ENCODE measurements at places on chromosomes 4 and X.

DNA sequence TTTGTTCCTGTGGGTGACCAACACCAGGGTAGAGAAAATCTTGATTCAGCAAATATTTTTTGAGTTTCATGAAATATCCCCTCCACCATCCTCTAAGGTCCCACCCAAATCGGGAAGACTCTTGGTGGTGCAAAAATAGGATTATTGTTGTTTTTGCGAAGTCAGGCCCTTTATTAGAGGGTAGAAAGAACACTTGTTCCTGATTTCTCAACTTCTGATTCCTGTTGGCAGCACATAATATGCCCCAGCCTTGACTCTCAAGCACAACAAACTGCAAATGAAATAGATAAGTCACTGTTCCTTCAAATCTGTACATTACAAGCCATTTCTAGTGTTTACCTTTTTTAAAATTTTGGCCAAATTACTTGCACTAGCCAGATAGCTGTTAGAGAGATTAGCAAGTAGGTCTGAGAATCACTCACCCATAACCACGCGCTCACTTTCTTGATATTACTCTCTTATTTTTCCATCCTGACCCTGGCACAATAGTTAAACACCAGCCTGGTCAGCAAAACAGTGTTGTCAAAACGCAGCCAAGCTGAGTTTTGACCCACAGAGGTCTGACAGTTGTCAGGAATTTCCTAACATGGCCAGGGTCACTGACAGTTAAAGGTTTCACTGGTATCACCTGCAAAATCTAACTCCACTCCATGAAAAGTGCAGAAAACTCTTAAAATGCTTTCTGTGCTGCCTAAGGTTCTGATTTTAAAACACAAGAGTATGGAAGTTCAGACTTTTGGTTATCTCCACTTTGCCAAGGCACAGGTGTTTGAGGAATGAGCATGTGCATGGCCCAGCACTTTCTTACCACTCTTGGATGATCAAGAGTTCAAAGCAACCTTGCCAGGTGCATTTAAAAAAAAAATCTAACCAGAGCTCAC is 69.8 kb downstream of the RBM47 start:
- DNase-seq, result no peak

DNA sequence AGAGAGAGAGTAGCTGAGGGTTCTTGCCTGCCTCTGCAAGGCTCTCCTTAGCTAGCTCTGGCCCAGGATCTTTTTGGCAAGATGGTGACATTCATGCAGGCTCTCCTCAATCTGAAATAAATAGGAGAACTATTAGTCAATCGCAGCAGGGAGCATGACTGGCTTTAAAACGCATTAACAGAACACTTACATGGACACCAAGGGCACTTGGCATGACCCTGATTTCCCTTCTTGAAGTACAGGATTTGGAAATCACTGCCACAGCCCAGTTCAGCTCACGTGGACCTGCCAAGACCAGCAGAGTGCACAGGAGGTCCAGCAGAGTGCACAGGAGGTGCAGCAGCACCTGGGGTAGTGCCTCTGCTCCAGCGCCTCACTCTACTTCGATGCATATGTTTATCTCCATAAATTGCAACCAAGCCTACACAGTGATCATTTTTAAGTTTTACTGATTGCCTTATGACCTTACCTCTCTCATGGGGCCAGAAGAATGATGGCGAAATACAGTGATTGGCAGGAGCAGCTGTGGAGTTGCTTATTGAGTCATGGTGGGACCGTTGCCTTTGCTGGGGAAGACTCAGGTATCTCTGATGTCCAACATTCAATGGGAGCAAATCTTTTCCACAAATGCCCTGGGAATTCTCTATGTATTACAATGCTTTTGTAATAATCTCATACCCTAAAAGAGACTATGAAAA is 122.4 kb downstream of the SYNPO2 start:
- no peak for DNase-seq

DNA sequence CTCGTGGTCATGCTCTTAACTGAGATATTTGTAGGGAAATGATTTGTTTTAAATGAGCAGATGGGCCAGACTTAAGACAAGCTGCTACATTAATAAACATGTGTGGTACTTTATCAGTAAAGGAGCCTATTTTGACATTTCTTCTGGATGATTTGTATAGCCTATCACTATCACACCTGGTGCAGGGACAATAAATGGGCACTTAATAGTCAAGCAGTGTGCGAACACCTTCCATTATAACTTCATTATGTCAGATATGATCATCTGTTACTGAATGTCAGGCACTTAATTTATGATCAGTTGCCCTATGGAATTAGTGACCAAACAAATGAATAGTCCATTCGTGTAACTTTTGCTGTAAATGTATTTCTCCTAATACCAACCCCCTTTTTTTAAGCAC is 628.8 kb downstream of the ADGRL3 start:
- no peak for DNase-seq

- DNase-seq, result no peak
Observed at GRCh38 chr4:104015680-104016079, 295.9 kb upstream of the TACR3 start.

- no peak for DNase-seq
Observed at GRCh38 chr4:40838742-40839141, 89.0 kb downstream of the NSUN7 start.

GRCh38 chr4:71132486-71132885 is 139.0 kb downstream of the DCK start:
- no peak for DNase-seq

DNA sequence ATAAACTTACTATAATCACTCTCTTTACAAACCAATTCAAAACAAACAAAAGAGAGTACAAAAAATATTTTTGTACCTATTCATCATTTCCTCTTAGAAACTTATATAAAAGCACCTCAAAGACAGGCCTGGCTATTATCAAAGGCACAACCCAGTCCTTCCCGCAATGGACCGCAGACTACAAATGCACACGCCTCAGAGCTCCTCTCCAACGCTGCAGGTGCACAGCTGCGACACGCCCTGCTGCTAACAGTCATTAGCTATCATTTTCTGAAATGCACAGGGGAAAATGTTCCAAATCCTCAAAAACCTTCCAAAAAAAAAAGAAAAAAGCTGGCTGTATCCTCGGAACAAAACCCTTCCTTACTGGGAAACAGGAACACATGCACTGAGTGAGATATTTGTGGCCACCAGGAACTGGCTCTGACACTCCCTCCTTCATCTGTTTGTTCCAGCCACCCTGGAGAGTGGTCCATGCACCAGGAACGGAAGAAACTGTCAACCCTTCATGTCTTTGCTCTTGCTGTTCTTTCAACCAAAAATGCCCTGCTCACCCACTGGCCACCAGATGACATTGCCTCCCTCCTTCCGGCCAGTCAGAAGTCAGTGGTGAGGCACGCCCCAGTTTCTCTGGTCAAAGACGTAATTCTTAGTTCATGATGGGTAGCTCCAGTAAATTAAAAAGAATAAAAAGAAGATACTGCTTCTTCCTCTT is 16.7 kb downstream of the IRF2 start:
- no peak for DNase-seq
